NCI-H2107 (cell line): ENCODE measurements at places on chromosomes 16 and 17.
A peak's percentile ranks its signal among the peaks of the same experiment; 100 is the strongest.

- no peak for DNase-seq
These were observed 29.0 kb upstream of the ASIC2 start for GRCh38 chr17:33322063-33322462.

GRCh38 chr17:50866950-50867362 is 802 bp upstream of the TOB1 start:
- peak; percentile 76 for DNase-seq

GRCh38 chr17:71757156-71757555 is 363.7 kb upstream of the SOX9 start:
- no peak for DNase-seq

DNA sequence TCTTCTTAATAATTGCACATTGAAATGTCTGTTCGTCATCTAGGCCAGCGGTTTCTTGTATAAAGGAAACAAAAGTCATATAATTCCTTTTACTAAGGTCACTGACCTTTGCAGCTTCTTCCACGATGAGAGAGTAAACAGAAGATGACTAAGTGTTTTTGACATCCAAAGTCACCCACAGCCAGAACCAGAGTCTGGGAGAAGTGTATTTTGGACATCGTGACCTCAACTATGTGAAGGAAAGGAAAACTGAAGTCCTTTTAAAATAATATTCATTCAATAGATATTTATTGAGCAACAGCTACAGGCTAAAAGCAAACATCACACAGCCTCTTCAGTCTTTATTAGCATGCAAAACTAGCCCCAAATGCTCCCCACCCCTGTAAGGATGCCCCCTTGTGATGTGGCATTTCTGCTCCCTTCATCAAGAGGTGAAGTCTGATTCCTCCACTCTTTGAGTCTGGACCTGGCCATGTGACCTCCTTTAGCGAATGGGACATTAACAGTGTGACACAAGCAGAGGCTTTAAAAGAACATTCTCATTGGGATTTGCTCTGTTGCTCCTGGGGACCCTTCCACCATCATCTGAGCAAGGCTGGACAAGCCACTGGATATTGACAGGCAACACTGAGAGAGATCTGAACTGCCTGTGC is 8.1 kb upstream of the PMP22 start:
- no peak for DNase-seq

GRCh38 chr17:41769346-41769862 is 17.1 kb downstream of the JUP start:
- no peak for DNase-seq

- no peak for DNase-seq
These were observed 41.4 kb upstream of the MMP2 start for GRCh38 chr16:55437625-55438024.

DNA sequence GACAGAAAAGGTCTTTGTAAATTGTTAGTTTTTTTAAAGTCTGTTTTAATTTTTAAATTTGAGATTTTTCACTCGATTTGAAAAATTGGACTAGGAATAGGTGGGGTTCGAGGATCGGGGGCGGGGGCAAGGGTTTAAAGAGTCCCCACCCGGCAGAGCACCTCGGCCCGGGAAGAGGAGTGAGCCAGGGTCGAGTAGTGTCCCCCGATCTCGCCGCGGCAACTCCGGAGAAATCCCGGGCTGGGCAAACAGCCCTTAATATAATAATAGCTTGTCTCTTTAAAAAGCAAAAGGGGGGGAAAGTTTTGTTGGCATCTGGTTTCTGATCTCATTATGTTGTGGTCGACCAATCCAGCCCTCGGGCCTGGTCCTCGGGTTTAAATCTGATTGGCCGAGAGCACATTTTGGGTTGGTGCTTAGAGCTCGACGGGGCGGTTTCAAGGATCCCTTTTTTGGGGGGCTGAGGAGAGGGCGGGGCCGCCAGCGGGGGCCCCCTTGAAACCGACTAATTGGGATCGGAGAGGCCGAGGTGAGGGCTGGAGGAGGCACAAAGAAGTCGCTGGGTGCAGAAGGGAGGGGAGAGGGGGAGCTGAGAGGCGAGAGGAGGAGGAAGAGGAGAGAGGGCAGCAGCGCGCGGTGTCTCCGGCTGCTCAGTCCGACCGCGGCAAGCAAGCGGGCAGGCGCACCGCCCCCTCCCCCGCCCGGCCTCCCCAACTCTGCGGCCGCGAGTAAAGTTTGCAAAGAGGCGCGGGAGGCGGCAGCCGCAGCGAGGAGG is at the start of gene FZD2:
FZD2 (plus strand) TSS at position 653 of the 775 bp plus-strand sequence. CDS start 205 bp downstream, outside the sequence.
- peak; percentile 29 for DNase-seq

GRCh38 chr16:30368122-30368791 is 2.0 kb downstream of the TBC1D10B start:
- DNase-seq = no peak

DNA sequence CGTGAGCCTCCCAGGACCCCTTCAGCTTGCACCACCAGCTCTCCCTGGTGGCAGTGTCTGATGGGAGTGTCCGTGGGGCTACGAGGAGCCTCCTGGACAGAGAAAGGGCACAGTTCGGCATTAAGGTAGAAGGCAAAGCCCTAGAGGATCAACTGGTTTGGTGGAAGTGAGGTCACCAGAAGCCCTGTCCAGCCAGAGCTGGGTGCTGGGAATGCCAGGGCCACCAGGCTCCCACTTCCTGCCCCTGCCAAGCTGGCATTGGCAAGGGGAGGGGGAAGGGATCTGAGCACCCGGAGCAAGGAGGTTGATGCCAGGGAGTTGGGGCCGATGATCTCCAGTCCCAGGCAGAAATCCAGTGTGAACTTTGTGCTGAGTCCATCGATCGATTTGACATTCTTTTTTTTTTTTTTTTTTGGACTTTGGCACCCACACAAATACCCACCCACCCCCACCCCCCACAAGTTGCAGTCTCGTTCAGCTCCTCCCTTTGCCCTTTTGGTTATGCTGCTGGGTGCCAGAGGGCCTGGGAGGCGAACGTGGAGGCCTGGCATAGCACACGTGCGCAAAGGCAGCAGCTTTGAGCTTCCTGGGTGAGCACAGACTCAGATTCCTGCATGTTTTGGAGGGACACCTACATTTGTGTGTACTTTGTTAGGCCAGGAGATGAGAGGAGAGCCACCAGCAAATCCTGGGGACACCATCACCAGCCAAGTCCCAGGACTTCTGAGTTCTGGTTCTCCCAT is 2.1 kb downstream of the NHERF1 start:
- no peak for DNase-seq

DNA sequence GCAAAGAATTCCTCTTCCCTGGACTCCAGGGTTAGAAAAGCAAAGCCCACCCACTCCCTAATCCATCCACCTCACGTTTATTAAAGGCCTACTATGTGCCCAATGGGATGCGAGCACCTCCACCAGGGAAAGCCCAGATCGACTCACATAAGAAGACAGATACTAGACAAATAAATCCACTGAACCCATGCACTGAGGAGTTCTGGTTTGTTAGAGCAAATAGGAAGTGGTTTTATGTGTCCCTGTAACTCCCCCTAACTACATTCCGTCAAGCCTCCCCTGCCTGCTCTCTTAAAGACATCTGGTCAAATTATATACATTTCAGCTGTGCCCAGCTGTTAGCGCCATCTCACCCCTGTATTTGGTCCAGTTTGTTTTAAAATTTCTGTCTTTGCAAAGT is 218.5 kb upstream of the RPL38 start:
- no peak for DNase-seq

- no peak for DNase-seq
These were observed 9.3 kb downstream of the SLC46A1 start for GRCh38 chr17:28396635-28397239.

DNA sequence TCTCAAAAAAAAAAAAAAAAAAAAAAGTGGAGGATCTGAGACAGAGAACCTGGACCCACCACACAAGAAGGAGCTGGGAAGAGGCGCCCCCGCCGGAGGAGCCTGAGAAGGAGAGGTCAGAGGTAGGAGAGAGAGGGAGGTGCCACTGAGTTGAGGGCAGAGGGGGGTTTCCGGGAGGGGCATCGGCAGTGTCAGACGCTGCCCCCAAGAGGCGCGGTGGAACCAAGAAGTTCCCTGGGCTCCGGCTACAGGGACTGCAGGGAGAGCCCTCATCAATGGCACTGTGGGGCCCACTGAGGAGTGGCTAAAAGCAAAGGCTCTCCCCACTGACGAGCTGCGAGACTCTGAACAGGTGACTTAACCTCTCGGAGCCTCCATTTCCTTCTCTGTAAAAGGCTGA is 4.2 kb downstream of the CCDC42 start:
- DNase-seq = no peak

GRCh38 chr16:69859105-69859989 is 91.8 kb upstream of the CLEC18A start:
- DNase-seq = no peak

DNA sequence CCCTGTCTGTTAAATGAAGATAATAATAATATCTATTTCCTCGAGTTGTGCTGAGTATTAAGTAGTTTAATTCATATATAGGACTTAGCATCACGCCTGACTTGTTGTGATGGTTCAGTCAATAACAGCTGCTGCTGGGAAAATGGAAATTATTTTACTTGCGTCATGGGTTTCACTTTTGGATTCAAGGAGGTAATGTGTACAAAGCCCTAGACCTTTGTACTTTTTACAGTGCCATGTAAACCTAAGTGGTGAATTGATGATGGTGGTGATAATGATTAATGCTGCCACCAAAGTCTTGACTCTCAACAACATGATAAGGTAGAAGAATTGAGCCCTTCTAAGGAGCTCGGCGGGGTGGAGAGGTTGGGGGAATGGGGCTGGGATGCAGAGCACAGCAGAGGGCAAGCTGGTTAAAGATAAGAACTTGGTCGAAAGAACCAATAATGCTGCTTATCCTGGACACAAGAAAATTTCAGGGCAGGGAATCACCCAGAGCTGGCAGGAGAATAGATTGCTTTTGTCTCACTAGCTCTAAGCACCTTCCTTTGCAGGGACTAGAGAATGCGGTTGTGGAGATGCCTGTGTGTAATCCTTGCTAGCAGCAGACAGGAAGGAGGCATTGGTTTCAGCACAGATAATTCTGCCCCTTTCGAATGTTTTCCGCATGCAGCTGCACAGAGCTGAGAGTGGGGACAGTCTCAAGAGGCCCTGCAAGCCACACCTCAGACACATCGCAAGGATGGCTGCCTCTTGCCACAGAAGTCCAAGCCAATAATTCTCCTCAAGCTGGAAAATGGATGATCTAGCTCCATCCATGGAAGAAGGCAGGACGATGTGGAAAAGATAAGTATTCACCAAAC is 187.1 kb downstream of the TMEM114 start:
- DNase-seq = no peak

GRCh38 chr16:84585886-84586285 is 32.0 kb downstream of the COTL1 start:
- DNase-seq = no peak

GRCh38 chr16:23286131-23286532 is 16.0 kb upstream of the SCNN1B start:
- no peak for DNase-seq

DNA sequence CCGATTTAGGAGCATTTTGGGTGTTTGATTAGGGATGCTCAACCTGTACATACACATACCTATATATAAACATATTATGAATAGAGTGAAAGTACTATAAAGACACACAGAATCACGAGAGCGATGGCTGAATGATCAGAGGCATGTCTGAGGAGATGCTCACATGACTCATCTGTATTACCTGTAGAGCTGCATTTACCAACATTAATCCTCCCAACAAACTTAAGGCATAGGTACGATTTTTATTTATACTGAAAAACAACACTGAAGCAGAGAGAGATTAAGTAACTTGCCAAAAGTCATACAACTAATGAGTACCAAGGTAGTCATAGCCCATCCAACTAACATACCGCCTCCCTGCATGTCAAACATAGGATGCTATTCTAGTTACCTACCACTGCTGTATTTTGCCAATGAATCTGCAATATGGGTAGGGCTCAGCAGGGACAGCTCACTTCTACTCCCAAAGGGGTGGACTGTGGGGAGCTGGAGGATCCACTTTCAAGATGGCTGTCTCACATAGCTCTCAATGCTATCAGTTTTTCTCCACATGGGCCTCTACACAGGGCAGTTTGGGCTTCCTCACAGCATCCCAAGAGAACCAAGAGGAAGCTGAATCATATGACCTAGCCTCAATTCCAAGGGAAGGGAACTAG is 7.3 kb downstream of the CYB5D1 start:
- DNase-seq = no peak

GRCh38 chr16:66026211-66026610 is 340.3 kb upstream of the CDH5 start:
- DNase-seq = no peak

GRCh38 chr16:88763502-88764053 is 21.4 kb downstream of the PIEZO1 start:
- DNase-seq = no peak

DNA sequence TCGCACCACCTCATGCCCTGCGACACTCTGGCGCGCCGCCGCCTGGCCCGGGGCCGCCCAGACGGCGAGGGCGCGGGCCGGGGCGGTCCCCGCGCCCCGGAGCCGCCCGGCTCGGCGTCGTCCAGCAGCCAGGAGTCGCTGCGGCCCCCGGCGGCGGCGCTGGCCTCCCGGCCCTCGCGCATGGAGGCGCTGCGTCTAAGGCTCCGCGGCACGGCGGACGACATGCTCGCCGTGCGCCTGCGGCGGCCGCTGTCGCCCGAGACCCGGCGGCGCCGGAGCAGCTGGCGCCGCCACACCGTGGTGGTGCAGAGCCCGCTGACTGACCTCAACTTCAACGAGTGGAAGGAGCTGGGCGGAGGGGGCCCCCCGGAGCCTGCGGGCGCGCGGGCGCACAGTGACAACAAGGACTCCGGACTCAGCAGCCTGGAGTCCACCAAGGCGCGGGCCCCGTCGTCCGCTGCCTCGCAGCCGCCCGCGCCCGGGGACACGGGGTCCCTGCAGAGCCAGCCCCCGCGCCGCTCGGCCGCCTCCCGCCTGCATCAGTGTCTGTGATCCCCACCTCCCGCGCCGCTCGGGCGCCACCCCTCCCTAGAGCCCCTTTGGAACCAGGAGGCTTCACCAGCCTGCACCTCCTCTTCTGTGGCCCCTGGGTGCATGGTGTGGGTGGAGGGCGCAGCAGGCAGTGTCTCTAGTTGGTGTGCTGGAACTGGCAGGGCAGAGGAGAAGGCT is 82.3 kb downstream of the ARHGAP23 start:
- DNase-seq = no peak

DNA sequence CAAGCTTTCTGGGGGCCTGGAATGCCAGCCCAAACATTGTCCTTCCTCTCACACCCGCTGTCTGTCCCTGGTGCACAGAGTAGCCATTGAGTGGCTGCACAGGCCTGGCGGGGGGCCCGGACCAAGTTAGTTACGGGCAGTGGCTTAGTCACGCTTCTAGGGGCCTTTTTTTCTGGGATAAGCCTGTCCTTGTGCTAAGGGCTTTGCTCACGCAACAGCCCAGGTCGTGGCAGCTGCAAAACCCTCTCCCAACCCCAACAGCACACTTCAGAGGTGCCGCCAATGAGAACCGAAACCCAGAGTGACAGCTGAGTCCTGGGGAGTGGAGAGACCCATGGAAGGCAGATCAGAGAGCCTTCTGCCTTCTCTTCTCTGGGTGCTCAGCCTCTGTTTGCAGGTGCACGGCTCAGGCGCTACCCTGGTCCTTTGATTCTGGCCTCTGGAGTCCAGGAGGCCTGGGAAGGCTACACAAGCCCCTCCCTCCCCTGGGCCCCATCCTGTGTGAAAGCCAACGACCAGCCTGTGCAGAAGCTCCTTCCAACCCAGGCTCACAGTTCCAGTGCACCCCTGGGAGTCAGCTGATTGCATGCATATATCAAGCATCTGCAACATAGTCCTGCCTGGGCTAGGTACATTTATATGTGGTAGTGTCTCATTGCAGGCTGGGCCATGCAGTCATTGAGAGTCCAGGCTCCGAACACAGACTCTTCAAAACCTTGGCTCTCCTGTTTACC is 9.1 kb downstream of the WSCD1 start:
- DNase-seq = no peak

GRCh38 chr16:22983614-22984013 is 165.6 kb downstream of the USP31 start:
- no peak for DNase-seq

- DNase-seq = no peak
These were observed 172.5 kb downstream of the COPRS start for GRCh38 chr17:31686495-31686894.

- DNase-seq = no peak
These were observed 94.6 kb downstream of the CCDC182 start for GRCh38 chr17:57650548-57650947.
